ENCODE measurements at places on chromosomes 3 and 15. TPM values are rescaled to one million over a fixed set of nuclear protein-coding genes. Genes with fewer than 3 reads are reported as not detected.

DNA sequence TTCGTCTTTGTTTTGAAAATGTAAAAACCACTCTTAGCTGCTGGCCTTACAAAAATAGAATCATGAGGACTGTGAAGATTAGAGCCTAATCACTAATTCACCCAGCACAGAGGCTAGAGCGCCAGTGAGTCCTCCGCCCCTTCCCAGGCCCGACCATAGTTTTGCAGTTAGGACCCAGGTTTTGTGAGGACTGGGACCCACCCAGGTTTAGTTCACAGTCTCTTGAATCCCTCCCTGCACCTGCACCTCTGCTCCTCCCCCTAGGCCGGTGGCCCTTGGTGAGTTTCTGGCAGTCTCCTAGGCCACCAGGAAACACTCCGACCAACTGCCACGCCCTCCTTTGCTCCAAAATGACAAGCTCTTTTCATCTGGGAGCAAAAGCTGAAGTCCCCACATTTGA, 136.0 kb upstream of the CCDC54 start:
- peak overlapping the region; percentile 15 for H3K27ac ChIP-seq
- no peaks in the 10 kb centered on the region for H3K27me3 ChIP-seq
- no peaks in the 10 kb centered on the region for H3K36me3 ChIP-seq
- peaks cover 9% of the 10 kb centered on the region for H3K4me1 ChIP-seq
- peak overlapping the region; percentile 98 for H3K4me3 ChIP-seq

H1-8 gene
- not detected for total RNA-seq

PRR23A gene
- not detected for total RNA-seq

GRCh38 chr15:29270169-29270955, 740 bp upstream of the NSMCE3 start:
- H3K36me3 ChIP-seq: no peaks in the 10 kb centered on the region
- H3K27me3 ChIP-seq: no peaks in the 10 kb centered on the region
- H3K27ac ChIP-seq: peak overlapping the region; percentile 96
- peak overlapping the region; percentile 99 for H3K4me3 ChIP-seq
- no peak for DNase-seq
- H3K4me1 ChIP-seq: peaks cover 13% of the 10 kb centered on the region

DNA sequence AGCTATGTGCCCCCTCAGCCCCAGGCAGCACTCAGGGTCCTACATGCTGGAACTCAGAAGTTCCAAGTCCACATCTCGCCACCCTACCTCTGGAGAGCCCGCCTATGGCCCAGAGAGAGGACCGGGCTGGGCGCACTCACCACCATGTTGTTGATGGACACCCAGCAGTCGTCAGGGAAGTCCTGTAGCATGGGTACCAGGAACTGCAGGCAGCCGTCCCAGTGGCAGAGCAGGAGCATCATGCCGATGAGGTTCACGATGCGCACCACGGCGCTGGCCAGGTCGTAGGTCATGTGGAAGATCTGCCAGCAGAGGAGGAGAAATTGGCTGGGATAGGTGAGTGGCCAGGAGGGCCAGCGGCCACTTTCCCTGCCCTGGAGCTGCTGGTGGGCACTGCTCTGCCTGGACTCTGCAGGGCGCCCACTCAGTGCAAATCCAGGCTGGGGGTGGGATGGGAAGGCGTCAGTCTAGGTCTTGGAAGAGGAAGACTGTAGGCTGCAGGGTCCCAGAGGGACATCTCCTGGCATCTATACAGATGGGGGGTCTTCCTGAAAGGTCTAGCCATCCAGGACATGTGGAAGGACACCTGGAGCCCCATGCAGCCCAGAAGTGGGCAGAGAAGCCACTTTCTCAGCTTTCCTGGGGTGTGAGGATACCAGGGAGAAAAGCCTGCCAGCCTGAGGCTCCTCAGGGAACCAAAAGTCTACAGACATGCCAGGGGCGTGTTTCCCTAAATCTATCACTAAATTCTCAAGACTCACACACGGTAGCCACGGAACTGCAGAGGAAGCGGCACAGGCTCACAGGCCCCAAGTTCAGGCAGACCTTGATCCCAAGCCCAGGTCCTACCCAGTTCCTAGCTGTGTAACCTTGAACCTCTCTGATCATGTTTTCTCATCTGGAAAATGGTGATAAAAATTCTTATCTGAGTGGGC, 36.5 kb downstream of the HCN4 start:
- peaks cover 36% of the 10 kb centered on the region for H3K4me1 ChIP-seq
- DNase-seq: peak; percentile 8
- H3K27me3 ChIP-seq: peaks cover 7% of the 10 kb centered on the region
- no peak overlapping the region for H3K27ac ChIP-seq

Measured in glutamatergic neuron (in vitro differentiated cells).